ENCODE measurements at places on chromosomes 2 and 18.
A peak's percentile ranks its signal among the peaks of the same experiment; 100 is the strongest.

GRCh38 chr18:53004798-53005197 is 664.8 kb downstream of the DCC start:
- no peak for ATAC-seq

GRCh38 chr2:153604133-153604532 is 125.6 kb upstream of the RPRM start:
- ATAC-seq = peak; percentile 73

DNA sequence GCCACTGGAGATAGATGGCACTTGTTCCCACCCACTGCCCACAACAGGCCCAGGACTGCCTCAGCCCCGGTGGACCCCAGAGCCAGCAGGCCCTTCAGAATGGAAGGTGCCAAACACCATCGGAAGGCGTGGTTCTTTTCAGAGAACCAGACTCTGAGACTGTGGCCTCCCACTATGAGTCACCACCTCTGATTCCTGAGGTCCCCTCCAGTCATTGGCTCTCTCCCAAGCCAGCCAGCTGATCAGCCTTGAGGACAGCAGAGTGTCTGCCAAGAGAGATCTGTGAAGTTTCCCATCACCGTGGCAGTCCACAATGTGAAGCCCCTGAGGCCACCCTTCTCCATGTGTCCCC is 10.4 kb upstream of the MAP3K2 start:
- peak; percentile 82 for ATAC-seq

DNA sequence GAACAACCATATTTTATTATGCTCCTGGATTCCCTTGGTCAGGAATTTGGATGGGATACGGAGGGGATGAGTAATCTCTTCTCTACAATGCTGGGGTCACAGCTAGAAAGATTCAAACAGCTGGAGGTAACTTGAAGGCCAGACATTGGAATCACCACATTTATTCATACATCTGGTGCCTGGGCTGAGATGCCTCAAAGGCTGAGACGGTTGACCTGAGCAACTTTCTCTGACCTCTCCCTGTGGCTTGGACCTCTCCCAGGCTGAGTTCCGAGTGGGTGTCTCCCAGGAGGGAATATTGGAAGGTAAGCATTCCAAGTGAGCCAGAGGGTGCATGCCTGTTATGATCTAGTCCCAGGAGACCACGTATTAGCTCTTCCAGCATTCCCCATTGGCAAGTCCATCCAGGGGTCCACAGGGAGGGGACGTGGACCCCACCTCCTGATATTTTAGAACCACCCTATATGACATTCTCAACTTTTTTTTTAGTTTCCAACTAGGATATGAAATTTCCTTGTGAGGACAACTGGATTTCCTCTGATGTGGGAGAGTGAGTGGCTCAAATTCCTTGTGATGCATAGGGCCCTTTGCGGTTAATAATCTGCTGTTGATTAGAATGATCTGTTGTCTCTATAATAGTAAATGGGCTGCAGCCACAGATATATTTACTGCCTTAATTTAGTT is 101.8 kb downstream of the MRPS9 start:
- ATAC-seq = no peak

DNA sequence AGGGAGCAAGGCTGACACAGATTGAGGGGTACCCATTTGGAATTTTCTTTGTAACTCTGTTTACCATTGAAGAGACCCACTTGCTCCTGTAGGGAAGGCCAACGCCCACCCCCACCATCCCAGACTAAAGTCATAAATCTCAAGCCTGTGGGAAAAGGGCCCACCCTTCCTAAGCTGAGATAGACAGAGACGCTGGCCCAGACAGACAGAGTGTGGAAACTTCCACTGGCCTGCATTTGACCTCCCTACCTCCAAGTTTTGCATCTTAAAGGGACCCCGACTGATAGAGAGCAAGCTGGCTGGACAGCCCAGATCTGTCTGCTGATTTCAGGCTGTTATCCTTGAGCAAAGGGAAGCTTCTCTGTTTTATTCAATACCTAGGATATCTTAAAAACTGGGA is 48.2 kb upstream of the SLC14A2 start:
- ATAC-seq = peak; percentile 70

- peak; percentile 89 for ATAC-seq
These were observed 635 bp upstream of the ADRA2B start for GRCh38 chr2:96116879-96117533.

DNA sequence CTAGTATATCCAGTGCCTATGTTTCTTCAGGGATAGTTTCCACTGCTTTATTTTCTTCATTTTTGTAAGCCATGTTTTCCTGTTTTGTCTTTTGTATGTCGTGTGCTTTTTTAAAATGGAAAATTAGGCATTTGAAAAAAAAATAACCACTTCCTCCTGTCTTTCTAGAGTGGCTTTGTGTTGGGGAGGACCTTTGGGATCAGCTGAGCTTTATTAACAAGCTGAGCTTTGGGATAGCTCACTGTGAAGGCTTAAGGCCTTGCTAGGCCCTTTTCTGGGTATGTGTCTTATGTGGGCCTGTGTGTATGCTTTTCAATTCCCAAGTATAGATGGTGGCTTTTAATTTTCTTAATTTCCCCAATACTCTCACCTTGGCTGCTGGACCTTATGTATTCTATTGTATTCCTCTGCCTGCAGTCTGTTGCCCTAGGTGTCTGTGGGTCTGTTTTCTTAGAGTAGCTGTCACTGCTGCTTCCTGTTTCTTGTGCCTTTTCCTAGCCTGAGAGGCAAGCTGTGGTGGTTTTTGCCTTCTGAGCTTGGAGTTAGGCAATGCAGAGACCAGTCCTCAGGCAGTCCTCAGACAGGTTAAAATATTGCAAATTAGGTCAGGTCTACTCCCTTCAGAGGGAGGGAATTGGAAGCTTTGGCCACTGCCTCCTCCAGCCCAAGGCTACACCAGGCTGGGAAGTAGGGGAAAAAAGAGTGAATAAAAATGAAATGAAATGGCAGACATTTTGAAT is 134.7 kb downstream of the LDLRAD4 start:
- no peak for ATAC-seq

GRCh38 chr2:95232232-95232631 is 24.9 kb downstream of the ZNF892 start:
- no peak for ATAC-seq

- no peak for ATAC-seq
These were observed 5.9 kb upstream of the IMPACT start for GRCh38 chr18:24420551-24420950.

GRCh38 chr2:143088388-143088787 is 40.8 kb upstream of the ARHGAP15 start:
- no peak for ATAC-seq

DNA sequence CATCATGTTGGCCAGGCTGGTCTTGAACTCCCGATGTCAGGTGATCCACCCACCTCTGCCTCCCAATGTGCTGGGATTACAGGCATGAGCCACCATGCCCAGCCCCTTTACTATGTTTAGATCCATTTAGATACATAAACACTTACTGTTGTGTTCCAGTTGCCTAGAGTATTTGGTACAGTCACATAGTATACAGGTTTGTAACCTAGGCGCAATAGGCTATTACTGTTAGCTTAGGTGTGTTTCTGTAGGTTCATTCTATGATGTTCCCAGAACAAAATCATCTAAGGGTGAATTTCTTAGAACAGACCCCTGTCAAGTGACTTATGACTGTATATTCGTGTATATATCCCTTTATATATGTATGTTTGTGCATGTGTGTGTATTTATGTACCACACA is 61.8 kb downstream of the MYCN start:
- no peak for ATAC-seq

- no peak for ATAC-seq
These were observed at the start of gene IL1RN for GRCh38 chr2:113126845-113127645. Gene IL1RN (plus strand): TSS chr2:113127598. CDS start chr2:113127625, 27 bp downstream.

DNA sequence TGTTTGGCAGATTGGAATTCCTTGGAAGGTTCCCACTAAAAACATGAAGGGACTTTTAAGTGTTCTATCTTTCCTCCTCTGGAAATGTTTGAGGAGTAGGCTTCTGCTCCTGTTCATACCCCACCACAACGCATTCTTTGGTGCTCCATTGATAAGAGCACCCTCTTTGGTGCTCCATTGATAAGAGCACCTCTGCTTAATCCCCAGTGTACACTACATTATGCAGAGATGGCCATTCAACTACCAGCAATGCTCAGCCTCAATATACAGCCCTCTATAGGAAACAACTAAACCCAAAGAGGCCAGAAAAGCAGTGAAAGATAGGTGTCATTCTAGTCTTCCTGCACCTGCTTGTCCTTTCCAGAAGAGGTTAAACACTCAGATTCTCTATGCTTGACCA is 1.8 kb upstream of the CHAC2 start:
- no peak for ATAC-seq

- ATAC-seq = no peak
These were observed 281.0 kb upstream of the KYNU start for GRCh38 chr2:142596334-142597088.

GRCh38 chr2:176960061-176960460 is 252.5 kb upstream of the HNRNPA3 start:
- ATAC-seq = no peak

GRCh38 chr2:212030709-212031108 is 507.9 kb downstream of the ERBB4 start:
- ATAC-seq = no peak

GRCh38 chr2:23584054-23584745 is 199.2 kb downstream of the KLHL29 start:
- ATAC-seq = no peak

DNA sequence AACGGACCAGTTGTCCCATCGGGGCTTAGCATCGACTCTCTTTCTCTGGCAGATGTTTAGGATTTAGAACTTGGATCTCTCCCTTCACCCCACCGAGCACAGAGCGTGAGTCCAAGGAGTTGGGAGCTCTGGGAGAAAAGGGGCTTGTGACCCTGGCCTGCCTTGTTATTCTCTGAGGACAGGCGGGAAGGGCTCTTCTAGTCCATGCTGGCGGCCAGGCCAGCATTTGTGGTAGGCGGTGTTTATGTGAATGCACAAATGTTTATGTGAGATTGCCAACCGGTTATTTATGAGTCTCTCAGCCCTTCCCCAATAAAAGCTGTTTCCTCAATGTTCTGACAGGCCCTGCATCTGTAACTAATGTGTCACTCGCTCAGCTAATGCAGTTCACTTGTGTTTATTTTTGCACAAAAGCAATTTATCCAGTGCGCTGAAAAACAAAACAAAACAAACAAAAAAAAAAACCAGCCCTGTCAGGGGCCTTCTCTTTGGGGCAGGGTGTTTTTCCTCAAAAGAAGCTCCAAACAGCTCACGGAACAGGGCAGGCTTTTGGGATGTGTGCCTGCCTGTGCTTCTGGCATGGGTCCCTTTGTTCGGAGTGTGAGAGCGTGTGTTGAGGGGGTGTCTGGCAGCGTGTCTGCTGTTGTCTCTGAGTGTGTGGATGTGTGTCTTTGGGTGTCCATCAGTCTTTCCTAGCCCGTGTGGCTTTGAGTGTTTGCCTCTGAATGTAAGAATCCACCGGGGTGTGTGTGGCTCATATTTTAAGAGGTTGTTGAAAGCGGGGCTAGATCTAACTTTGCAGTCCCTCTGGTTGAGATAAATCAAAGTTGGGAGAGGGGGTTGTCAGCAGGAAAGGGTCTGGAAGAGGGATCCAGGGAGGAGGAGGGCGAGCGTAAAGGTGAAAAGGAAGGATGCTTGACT is 52.8 kb upstream of the HAAO start:
- ATAC-seq = peak; percentile 85

- no peak for ATAC-seq
These were observed 65.0 kb downstream of the UGGT1 start for GRCh38 chr2:128155970-128156369.

DNA sequence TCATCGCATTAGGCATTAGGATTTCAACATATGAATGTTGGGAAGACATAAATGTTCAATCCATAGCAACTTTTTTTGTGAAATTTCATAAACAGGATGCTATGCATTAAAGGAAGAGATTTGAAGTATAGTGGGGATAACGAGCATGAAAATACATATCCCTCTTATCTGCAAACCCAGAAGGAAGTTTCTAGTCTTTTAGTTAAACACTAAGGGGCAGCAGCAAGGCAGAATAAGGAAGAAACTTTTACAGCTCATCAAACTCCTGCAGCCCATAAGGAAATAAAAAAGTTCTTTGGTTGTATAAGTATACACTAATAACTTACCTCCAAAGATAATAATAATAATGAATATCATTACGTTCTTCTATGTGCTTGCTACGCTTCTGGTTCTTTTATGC is 81.5 kb downstream of the CD226 start:
- no peak for ATAC-seq

- ATAC-seq = peak; percentile 64
These were observed 25.2 kb downstream of the MYCN start for GRCh38 chr2:15965564-15966019.

DNA sequence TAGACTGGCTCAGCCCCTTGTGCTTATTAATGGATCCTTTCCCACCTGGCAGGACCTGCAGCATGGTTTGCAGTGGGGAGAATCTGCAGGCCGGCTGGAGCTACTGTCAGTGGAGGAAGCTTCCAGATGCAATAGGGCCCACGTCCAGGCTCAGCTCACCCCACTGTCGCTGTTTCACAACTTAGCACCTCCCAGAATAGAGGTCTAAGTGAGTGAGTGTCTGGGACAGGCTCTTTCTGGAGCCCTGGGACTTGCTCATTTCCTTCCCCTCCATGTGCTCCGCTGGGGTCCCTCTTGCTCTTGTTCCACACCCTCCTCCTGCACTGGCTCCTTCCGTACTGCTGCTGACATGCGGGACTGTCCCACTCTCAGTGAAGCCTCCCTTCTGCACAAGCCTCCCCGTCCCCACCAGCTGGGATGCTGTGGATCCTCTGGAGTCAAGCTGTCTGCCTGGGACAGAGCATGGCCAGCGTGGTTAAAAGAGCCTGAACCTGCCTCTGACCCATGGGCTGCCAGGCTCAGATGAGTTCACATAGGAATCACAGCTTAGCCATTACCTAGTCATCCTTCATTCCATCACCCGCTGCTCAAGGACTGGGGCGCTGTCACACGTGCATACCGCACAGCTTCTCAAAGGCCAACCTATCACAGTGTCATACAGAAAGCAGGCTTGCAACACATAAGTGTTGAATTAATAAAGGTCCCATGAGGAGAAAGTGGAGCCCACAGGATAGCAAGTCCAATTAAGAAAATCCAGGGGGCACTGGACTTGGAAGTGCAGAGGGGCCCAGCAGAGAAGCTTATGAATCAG is 135.9 kb downstream of the ACKR3 start:
- peak; percentile 13 for ATAC-seq

DNA sequence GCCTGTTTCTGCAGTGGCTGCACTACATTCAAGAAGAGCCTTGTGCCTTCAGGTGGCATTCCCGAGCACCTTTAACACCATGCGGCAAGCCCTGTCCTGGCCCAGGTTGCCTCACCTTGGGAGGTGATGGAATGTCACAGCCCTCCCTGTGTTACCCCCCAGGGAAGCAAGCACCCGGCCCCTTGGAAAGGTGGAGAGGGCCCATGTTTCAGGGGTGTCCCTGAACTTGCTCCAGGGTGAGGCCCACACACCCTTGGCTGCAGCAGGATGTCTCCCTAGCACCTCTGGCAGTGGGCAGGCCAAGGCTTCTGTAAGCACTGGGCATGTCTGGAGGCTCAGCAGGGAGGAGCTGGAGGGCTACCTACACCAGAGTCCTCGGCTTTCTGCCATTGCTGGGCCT is 29.3 kb upstream of the ACAA2 start:
- no peak for ATAC-seq

Measured in motor neuron (in vitro differentiated cells).